ENCODE measurements at places on chromosomes 4 and X.

DNA sequence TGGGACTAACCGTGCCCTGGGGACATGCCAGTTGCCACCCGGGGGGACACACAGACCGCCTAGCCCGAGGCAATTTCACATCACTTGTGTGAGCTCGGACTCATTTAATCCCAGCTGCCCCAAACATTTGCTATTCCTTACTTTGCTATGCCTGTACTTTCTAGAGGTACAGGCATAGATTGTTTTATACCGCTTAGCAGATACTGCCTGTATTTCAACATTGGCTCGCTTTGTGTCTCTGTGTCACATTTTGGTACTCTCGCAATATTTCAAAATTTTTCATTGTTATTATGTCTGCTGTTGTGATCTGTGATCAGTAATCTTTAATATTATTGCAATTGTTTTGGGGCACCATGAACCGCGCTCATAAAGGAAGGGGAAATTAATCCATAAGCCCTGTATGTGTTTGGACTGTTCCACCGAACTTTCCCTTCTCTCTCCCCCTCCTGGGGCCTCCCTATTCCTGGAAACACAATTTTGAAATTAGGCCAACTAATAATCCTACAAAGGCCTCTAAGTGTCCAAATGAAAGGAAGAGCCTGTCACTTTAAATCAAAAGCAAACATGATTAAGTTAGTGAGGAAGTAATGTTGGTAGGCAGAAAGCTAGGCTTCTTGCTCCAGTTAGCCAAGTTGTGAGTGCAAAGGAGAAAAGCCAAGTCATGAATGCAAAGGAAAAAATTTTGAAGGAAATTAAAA lies 568 bp upstream of the CASP6 start:
- peak; percentile 55 for DNase-seq

- peak; percentile 3 for DNase-seq
Observed at GRCh38 chr4:167032871-167033270, 201.4 kb downstream of the SPOCK3 start.

- no peak for DNase-seq
Observed at GRCh38 chr4:8265171-8265929, 4.2 kb upstream of the HTRA3 start.

DNA sequence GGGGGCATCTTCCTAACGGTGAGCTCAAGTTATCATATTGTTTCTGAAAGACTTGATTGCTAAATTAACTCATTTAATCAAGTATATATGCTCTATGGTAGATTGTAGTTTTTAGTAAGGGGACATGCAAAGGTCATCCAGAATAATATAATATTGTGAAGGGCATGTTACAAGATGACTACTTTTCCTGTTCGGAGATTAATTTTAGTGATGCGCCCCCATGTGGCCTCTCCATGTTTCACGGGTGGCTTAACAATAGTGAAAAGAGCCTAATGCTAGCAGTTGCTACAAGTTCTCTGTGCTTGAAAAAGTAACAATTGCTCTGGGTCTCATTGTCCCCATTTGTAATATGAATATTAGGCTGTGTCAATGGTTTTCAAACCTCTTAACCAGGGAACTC lies 12.2 kb downstream of the SMPX start:
- peak; percentile 51 for DNase-seq

GRCh38 chr4:8131826-8132225 lies 26.8 kb downstream of the ABLIM2 start:
- DNase-seq = no peak

DNA sequence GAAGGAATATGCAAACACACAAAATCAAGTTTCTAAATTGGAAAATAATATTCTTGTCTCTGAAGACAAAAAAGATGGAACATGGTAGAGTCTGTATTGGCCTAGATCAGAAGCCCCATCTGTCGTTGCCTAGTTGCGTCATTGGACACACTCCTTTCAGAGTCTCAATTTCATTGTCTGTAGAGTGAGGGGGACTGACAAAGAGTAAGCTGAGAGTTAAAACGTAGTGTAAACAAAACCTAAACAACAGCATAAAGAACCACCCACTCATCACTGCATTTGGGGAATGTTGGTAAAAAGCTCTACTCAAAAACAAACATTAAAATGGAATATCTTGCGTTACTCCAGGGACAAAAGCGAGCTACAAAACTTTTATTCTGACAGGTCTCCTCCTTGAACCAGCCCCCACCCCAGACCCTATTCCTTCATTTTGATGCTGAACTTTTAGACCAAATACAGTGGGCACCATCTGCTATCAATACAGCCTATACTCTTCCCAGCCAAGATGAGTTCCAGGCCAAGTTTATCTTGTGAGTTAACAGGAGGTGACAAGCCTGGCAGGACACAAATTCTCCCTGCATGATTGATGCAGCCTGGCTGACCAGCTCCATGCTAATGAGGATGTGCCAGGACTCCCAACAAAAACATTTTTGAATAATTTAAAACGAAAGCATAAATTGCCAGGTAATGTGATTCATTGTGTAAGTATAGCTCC lies 125.2 kb downstream of the COL25A1 start:
- DNase-seq = no peak

DNA sequence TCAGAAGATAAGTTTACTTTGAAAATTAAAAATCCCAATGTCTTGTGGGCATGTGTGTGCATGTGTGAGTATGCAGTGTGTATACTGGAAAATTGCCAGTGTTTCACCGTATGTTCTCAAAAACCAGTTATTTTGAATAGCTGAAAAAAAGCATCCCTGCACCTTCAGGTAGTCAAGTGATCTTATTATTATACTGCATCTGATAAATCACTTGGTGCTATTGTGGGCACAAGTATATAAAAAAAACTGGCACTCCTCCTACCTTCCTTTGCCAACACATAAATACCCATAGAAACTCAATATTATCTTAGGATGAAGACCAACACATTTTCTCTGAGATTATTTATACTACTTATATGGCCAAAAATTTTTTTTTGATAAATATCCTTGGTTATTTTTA lies 91.5 kb upstream of the MAP9 start:
- DNase-seq = no peak

- no peak for DNase-seq
Observed at GRCh38 chr4:102535398-102536082, 34.4 kb downstream of the NFKB1 start.

GRCh38 chr4:78480286-78480685 lies 71.3 kb upstream of the ANXA3 start:
- no peak for DNase-seq

DNA sequence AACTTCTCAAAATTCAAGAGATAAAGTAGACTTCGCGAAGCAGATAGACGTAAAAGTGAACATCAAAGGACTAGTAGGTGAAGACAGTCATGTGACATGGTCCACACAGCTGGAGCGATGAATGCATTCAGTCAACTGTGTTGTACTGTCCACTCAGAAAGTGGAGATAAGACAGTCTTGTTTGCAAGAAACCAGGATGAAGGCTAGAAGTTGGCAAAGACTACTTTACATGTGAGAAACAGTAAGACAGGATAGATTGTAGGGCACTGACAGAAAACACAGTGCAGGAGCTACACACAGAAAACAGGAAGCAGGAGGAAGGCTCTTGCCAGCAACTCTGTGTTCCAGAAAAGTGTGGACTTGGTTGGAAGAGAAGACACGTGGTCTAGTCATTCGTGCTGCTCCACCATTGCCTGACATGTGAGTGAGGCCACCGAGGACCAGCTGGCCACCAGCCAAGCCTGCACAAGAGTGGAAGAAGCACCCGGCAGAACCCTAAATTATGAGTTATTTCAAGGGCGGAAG lies 78.9 kb downstream of the FAT1 start:
- no peak for DNase-seq

GRCh38 chr4:114785570-114785969 lies 187.0 kb downstream of the UGT8 start:
- no peak for DNase-seq

- DNase-seq = peak; percentile 31
Observed at GRCh38 chr4:119027811-119028210, 107.8 kb upstream of the MYOZ2 start.

- DNase-seq = no peak
Observed at GRCh38 chrX:31117266-31117665, 45.4 kb upstream of the FTHL17 start.

- no peak for DNase-seq
Observed at GRCh38 chrX:68462197-68462596, 28.9 kb upstream of the OPHN1 start.

- no peak for DNase-seq
Observed at GRCh38 chr4:130479020-130479419, 1383.1 kb downstream of the C4orf33 start.

- no peak for DNase-seq
Observed at GRCh38 chr4:28508636-28509035, 1648.0 kb downstream of the STIM2 start.

DNA sequence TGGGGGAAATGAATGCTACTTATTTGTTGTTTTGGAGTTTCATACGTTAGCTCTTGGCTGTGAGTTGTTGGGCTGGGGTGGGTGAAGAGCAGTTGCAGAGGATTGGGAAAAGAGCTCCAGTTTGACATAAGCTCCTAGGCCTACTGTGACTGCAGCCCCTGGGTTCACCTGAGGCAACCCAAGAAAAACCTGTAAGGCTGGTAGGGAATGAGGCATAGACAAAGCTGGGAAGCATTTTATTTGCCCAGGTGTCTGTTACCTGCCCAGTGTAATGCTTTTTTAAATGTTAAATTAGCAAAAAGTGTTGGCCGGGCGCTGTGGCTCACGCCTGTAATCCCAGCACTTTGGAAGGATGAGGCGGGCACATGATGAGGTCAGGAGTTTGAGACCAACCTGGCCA lies 160.0 kb downstream of the FHIP1A start:
- no peak for DNase-seq

GRCh38 chr4:3514221-3514780 lies 17.9 kb downstream of the LRPAP1 start:
- DNase-seq = no peak

GRCh38 chr4:13903061-13903460 lies 275.5 kb upstream of the BOD1L1 start:
- no peak for DNase-seq

DNA sequence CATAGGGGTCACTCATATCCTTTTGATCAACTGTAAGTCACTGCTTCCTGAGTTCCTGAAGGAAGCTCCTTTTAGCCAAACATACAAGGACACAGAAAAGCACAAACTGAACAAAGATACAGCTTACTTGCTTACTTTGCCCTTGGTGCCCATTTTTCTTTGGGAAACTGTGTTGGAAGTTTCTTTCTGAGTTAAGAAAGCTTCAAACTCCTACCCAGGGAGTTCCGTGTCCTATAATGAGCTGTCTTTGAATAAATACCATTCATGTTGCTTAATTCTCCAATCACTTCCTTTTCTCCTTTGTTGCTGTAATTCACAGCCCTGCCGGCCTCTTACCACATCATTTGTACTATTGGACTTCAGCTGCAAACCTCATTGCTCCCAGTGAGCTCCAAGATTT lies at the start of gene ADH4:
ADH4 (minus strand) TSS at position 228 of the 400 bp plus-strand sequence; CDS start at position 153, 75 bp downstream.
- DNase-seq = peak; percentile 24

DNA sequence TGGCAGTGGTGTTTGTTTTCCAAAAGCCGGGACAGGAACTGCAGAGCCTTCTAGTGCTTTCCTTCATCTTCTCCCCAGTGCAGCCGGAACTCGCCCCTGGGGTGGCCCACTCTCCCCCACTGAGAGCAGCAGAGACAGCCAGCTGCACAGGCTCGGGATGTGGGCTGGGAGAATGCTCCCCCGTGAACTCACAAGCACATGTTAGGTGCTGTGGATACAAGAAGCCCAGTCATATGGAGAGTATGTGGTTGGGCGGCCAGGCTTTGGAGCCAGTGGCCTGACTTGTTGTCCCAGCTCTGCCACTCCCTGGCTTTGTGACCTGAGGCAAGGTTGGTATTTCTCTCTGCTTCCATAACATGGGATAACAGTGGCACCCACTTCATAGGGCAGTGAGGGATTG lies 9.4 kb upstream of the KIAA0232 start:
- DNase-seq = no peak

DNA sequence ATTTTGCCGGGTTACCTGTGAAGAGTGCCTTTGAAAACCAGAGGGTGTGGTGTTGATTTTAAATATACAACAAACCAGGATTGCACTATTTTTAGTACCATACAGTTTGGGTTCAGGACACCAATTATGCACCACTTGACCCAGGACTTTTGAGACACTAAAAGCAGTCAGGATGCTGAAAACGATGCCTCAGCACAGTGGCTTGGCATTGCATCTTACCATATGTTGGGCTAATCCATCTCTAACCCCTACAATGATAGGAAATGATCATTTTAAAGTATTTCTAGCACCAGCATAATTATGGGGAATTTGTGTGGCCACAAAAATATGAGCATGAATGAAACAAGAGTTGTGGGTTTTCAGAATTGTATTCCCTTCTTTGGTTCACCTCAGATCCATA lies 4.1 kb downstream of the IBSP start:
- no peak for DNase-seq

DNA sequence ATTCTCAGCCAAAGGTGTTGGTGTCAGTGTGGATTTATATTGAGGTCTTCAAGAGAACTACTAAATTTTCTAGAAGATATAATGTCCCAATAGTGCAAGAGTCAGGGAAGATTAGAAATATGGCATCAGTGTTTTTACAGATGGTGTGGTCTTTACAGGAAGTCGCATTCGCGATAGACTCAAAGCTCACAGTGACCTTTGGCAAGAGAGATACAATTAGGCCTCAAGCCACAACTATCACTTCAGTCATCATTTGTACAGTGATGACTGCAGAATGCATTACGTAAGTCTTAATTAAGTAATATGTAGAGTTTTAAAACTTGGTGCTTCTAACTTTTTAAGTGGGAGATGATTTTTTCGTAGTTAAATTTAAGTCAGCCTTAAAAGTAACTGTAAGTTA lies 237.2 kb upstream of the FSTL5 start:
- DNase-seq = no peak

DNA sequence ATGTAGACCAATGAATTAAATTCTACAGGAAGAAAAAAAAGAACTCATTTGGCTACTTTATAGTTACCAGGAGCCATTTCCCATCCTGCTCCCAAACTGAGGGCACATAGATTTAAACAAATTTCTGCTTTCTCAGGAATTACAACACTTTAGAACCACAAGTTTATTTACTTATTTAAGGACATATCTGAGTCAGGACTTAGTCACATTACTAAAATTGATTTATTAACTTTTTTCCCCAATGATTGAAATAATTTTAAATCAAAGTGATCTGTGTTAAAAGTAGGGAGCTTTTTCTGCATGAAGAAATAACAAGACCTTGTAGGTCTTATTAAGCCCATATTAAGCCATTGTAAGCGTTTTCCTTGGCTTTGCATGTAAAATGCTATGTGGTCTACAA lies 291.0 kb upstream of the HAND2 start:
- DNase-seq = no peak

- no peak for DNase-seq
Observed at GRCh38 chrX:150347471-150347870, 15.6 kb upstream of the MAMLD1 start.

DNA sequence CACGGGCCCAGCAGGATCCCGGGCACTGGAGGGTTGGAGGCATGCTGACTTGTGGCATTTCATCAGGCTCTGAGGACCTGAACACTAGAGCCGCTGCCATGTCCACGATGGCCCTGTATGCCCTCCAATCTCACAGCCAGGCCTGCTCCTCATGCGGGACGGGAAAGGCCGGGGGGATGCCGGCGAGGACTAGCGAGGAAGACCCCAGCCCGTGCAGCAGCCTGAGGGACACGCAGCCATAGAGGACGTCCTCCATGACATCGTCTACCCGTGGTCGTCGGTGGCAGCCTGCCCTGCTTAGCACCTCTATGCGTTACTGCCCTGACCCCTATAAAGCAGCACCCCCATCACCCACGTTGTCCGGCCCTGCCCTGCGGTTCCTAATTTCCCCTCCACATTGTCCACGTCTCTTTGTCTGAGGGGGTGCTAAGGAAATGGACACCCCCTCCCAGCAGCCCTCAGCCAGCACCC lies 32.6 kb downstream of the HMX1 start:
- no peak for DNase-seq

GRCh38 chrX:119989905-119990555 lies 46.5 kb upstream of the NKAP start:
- DNase-seq = no peak

GRCh38 chr4:20251796-20252655 lies at the start of gene SLIT2:
Gene SLIT2, plus strand, starts transcription at chr4:20251905. Its CDS starts 1,911 bp downstream, at chr4:20253816.
- DNase-seq = peak; percentile 19

Data from suppressor macrophage (primary cell).